Stimulated activated CD8-positive, alpha-beta memory T cell treated with anti-CD3 and anti-CD28 coated beads, Interleukin-15, amount 100 ng/mL, for 48 hours (primary cell): ENCODE measurements at places on chromosomes 3 and 15.

DNA sequence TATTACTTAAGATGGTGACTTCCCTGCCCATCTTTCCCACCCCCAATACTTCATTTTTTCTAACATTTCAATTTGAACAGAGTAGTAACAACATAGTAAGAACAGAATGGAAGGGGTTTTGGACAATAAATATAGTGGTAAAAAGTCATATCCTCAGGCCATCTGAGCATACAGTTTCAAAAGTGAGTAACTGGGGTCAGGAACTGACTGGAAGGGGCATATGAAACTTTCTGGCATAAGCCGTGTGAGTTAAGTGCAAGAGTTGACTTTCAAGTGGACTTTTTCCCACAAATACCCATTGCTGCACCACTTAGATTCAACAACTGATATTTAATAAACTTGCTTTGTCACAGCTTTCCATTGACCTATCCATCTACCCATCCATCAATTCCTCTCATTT is 153.5 kb upstream of the IL12A start:
- DNase-seq = no peak

DNA sequence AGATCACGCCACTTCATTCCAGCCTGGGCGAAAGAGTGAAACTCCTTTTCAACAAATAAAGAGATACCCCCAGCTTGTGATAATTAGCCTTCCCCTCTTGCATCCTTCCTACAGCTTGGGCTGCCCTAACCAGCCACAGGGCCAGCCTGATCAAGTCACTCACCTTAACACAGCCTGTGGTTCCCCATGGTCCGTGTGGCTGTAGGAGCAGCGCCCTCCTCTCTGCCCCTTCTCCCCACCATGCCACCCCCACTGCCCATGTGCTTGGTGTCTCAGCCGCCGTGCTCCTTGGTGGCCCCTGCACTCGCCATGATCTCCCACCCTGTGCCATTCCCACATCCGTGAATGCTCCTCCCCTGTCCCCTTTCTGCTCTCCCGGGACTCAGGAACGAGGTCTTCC is 13.2 kb upstream of the RPP14 start:
- DNase-seq = no peak

DNA sequence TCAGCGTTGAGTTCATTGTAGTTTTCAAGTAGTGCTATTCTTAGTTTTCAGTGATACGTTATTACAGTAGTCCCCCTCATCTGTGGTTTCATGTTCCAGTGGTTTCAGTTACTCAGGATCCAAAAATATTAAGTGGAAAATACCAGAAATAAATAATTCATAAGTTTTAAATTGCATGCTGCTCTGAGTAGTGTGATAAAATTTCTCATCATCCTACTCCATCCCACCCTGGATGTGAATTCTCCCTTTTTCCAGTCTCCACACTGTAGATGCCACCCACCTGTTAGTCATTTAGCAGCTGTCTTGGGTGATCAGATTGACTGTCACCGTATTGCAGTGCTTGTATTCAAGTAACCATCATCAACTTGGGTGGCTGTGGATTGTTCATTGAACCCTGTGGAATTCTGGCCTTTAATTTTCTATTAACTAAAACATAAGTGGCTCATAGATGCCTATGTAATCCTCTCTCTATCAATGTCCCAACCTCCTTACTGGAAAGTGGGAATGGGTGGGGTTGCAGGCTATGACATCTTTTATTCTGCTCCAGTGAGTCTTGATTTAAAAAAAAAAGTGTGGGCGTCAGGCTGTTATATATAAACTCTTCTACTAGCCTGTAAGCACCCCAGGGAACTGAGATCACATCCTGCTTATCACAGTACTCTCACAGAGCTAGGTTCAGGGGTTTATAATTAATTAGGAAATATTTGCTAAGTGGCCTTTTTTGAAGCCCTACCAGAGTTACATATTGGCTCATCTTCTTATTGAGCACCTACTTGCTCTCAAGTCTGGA is 97.5 kb downstream of the CFAP20DC start:
- no peak for DNase-seq

DNA sequence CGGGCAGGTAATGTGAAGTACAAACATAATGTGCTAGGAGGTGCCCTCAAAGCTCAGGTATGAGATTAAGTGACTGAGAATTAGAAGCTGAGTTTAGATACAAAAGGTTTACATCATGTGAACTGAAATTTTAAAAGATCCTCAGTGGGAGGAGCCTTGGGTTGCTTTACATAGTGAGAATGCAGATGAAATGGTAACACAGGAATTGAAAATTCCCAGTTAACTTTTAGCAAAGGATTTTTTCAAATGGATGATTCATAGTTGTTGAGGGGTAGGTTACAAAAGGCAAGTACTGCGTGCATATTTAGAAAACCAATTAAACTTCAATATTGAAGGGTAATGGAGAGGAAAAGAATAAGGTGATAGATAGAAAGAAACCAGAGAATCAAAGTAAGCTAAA is 157.3 kb downstream of the PLCH1 start:
- no peak for DNase-seq

DNA sequence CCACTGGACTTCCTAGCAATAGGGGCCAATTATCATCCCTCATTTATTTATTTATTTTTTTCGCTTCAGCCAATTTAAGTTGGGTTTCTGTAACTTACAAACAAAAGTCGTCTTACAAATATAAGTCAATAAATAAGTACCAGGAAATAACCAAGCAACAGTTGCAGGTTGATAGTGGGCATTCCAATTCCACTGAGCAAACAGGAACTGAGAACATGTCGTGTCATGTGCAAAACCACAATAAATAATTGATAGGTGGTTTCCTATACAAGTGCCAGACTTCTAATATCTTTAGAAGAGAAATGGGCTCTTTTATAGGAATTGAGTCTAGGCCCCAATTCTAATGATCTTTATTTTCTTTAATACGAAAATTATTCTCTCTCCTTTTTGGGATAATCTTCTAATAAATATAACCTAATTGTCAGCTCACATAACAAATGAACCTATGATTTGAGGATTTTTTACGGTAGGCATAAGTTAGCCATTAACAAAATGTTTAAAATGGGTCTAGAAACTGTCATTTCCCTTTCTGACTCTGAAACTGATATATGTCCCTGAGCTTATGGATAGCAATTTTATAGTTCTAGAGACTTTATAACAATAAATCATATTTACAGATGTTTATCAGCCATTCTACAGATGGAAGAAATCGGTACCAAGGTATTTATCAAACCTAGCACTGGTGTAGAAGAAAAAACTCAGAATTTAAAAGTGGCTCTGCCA is 571.8 kb downstream of the FOXP1 start:
- no peak for DNase-seq

GRCh38 chr15:79221696-79222095 is 60.8 kb upstream of the ANKRD34C start:
- no peak for DNase-seq

- no peak for DNase-seq
Observed at GRCh38 chr15:101657968-101658784, 6.0 kb upstream of the TM2D3 start.

- DNase-seq = no peak
Observed at GRCh38 chr3:55160241-55160983, 232.6 kb upstream of the LRTM1 start.

GRCh38 chr3:98553753-98554152 is 22.0 kb downstream of the GPR15 start:
- DNase-seq = no peak

- no peak for DNase-seq
Observed at GRCh38 chr3:133931084-133931483, 35.4 kb upstream of the RAB6B start.

DNA sequence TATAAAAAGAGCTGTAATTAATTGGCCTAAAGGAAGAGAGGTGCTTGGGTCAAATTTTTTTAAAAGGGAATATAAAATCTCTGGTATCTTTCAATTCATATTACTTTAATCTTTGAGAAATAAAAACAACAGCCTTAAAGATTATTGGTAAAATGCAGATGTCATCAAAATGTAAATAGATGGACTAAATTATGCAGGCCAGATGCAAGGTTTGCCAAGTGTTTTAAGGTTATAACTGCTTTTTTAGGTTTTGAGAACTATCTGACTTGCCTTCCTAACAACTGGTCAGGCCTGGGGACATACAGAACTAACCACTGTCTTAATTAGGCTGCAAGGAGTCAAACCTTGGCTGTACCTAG is 20.0 kb upstream of the OR5H1 start:
- no peak for DNase-seq

- DNase-seq = no peak
Observed at GRCh38 chr3:52350416-52350815, 34.3 kb downstream of the DNAH1 start.

DNA sequence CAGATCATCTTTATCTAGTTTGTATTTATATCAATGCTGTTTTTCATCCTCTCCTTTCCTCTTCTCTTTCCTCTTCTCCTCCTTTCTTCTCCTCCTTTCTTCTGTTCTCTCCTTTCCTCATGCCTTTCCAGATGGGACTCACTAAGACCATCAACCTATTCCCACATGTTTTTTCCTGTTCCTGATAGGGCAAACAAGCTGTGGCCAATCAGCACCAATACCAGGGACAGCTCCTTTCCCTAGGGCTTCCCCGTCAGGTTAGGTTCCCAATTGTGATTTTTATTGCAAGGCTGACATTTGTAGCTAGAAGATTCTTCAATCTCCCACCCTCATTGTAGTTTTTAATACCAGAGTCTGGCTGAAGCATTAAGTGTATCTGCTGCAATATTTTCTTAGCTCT is 76.3 kb upstream of the COL8A1 start:
- DNase-seq = no peak

DNA sequence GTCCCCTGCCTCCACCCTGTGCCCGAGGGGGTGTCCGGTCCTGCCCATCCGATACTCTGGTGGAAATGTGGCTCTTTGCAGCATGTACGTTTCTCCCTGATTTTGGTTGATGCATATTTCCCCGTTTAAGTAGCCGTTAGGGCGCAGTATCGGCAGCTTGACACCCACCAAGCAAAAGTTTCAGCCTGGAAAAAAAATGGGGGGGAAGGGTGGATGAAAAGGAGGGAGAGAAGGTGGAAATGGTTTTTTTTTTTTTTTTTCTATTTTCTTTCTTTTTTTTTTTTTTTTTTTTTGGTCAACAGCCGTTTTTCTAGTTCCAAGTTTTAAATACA is 1.3 kb downstream of the RAP2B start:
- DNase-seq = no peak

GRCh38 chr15:68962465-68962864 is 32.1 kb downstream of the SPESP1 start:
- DNase-seq = no peak

- DNase-seq = no peak
Observed at GRCh38 chr3:25604107-25604805, 60.5 kb downstream of the TOP2B start.

DNA sequence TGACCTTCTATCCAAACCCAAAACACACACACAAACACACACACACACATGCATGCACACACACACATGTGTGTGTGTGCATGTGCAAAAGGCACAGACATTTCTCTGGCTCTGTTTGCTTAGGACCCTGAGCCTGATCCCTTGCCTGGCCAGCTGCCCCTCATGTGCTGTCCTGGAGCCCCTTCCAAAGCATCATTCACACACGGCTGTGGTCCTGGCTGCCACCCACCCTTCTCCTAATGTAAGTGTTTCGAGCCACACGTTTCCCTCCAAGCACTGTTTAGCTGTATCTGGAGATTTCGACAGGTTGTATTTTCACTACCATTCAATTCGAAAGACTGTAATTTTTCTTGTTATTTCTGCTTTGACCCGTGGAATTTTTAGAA is 45.8 kb upstream of the KLF13 start:
- DNase-seq = no peak

DNA sequence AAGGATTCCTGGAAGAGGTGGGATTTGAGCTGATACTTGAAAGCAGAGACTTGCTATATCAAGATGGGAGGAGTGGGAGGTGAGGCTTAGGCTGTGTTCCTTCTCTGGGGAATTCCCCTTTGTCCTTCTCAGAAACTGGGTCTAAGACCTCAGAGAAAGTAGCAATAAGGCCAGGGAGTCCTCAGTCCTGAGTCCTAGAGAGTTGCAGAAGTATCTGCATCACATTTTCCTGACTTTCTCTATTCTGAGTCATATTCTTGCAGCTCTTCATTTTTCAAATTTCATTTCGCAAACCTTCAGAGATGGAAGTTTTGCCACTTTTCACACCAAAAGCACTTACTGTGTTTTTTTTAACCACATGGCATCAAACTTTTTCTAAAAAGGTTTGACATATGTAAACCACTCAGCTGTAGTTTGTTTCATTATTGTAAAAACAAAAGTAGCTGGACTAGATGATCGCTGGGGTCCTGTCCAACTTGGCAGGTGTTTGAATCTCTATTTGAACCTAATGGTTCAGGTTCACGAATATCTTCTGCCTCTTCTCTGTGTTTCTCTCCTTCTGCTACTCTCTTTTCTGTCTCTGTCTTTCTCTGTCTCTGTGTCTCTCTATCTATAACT is 21.3 kb downstream of the COLQ start:
- DNase-seq = no peak

GRCh38 chr3:36248374-36248773 is 131.9 kb upstream of the STAC start:
- DNase-seq = no peak

GRCh38 chr3:107514453-107514852 is 8.3 kb upstream of the BBX start:
- DNase-seq = no peak

DNA sequence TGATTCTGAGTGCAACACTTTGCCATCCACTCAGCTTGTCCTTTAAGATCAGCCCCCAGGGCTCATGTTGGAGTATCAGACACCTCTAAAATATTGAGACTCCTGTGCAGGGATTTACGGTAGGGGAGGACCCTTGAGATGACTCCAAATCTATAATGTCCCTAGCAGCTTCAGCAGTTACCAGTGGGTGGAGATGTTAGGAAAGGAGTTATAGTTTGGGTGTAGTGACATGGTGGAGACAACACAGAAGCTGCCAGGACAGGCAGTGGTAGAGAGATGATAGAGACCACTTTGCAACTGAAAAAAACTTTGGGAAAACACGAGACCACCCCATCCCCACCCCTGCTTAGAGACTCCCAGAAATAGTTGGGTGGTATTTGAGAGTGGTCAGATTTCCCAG is 43.3 kb upstream of the GSK3B start:
- no peak for DNase-seq

DNA sequence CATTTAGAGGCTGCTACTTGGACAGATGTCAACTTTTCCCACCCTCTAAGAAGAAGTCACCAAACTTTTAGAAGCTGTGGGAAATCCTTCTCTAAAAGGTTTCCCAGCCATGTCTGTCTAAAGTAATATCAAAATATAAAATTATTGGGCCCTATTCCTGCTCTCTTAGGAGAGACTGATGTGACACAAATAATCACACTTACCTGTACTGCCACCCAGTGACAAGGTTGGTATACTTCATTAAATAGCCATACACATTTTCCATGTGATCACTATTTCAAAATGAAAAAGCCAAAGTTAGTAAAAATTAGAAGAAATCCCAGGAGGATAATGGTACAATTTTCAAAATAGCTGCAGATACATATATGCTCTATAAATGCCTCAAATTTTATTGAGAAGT is 12.6 kb downstream of the OSBPL11 start:
- DNase-seq = no peak

GRCh38 chr3:138890555-138891187 is 55.9 kb upstream of the PIK3CB start:
- no peak for DNase-seq

DNA sequence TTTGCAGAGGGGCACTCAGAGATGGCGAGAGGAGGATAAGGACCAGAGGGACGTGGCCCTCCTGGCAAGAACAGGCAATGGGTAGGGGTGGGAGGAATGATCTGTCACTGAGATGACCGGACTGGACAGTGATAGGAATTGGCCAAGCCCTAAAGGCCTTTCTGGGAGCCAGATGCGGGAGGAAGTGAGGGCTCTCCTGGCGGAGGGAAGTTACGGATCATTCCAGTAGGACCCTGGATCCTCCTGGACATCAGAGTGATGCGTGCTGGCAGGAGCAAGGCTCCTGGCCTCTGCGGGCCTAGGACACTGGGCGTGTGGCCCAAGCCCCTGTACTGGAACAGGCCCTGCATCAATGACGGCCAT is 23.4 kb downstream of the KIF7 start:
- no peak for DNase-seq
